Caki2 (cell line): ENCODE measurements at places on chromosomes 3 and 15. TPM values are rescaled to one million over a fixed set of nuclear protein-coding genes. Genes with fewer than 3 reads are reported as not detected.

- DNase-seq, result no peak
Observed at GRCh38 chr3:134708671-134709070, 57.8 kb upstream of the KY start.

DNA sequence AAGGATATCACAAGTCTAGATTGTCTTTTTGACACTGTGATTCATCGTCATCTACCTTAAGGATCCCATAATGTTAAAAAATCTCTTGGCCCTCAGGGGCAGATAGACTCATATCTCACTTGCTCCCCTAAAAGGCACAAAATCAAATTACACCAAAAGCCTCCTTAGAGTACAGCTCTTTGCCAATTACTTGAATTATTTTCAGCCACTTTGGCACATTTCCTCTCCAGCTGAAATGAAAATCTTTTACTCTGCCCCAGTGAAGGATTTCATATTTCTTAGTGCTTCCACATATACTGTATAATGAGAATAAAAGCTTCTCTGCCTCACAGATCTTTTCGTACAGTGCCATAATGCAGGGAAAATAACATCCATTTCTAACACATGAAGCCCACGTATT lies 190.7 kb upstream of the GBE1 start:
- no peak for DNase-seq

GRCh38 chr15:99850517-99850916 lies 117.3 kb upstream of the LYSMD4 start:
- DNase-seq, result no peak

HTR3C gene
- not detected in 2 replicates for total RNA-seq

GRCh38 chr3:196124608-196125007 lies 42.7 kb upstream of the TFRC start:
- DNase-seq, result peak; percentile 4

DNA sequence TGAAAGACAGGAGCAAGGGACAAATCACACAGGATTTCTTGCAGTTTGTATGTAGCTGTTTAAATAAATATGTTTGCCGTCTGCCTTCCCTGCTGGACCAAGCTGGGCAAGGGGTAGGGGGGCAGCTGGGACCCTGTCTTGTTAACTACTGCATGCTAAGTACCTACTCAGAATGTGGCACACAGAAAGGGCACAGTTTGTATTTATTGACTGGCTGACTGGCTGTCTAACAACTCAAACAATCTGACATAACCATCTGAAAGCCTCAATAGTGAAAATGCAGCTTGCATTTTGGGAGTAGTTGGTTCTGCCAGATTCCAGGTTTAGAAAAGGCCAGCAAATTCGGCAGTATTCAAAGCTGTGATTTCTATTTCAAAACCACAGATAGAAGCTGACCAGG lies 16.6 kb upstream of the MAGI1 start:
- DNase-seq, result no peak

GRCh38 chr3:158264894-158265293 lies 155.0 kb downstream of the RSRC1 start:
- no peak for DNase-seq

DNA sequence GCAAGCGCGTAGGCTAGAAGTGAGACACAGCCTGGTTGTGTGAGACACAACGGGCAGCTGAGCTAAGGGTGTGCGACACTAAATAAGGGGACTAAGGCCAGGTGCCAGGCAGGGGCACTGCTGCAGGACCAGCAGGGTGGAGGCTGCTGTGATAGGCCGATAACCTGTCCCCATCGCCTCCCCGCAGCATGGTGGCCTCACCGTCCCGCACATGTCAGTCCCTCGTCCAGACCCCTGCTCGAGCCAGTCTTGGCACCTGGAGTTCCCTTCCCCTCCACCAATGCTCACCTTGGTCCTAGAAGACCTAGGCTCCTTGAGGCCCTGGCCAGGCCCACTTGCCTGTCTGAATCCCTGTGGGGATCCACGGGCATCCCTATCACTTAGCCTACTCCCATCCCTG lies 96.1 kb downstream of the HMG20A start:
- no peak for DNase-seq

GRCh38 chr15:45326741-45327140 lies 51.6 kb downstream of the GATM start:
- no peak for DNase-seq

HTR3E gene
- not detected in 2 replicates for total RNA-seq

DNA sequence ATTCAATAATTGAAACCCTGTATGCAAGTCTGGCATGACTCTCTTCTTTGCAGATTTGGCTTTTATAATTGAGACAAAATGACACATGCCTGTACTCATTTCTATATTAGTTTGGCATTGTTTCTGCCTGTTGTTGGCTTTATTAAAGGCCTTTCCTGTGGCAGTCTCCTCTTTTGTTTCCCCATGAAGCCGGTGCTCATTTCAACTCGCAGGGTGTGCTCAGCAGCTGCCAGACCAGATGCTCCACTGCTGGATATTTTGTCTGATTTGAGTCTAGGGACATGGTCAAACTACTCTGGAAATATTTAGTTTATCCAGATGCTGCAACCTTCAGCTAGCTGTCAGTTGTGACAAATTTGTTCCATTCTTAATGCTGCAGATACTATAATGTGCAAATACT lies 445.3 kb downstream of the NAALADL2 start:
- no peak for DNase-seq

- no peak for DNase-seq
Observed at GRCh38 chr15:70406617-70407335, 309.1 kb upstream of the TLE3 start.
